ENCODE measurements at places on chromosomes 7 and 10.

- no peak for DNase-seq
Observed at GRCh38 chr7:138564365-138564764, 104.3 kb downstream of the TRIM24 start.

DNA sequence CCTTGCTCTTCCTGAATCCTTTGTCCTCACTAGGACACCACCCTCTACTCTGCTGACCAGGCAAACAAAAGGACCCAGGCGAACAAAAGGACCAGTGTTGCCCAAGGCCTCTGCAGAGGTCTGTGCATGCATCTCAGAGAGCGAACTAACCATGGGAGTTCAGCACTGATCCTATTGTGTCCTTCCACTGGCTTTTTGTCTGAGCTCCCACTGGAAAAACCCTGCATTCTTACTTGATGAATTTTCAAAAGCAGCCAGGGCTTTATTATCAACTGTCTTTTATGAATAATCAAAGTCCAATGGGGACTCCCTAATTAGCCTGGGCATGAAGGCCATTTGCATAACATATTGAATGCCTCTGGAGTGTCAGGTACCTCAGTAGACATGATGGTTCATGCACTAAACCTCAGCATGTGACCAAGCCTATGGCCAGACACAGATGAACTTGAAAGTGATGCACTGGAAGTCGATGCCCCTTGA, 140.6 kb downstream of the KCNMA1 start:
- DNase-seq = no peak

GRCh38 chr7:28498636-28499035, 86.3 kb downstream of the CREB5 start:
- DNase-seq = no peak

DNA sequence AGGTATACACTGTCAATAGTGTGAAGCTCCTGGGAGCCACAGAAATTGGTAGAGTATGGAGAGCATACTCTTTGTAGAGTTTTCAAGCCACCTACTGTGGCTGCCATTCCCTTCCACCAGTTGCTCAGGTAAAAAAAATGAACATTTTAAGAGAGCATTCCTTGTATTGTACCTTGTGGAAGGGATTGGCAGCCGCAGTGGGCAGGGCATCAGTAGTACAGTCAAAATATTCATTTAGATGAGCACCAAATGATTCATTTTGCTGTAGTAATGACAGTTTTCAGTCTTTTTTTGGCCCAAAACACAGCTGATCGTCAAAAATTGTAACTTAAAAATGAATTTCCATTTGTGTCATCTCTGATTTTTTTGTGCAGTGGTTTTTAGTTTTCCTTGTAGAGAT, 304.9 kb downstream of the ATRNL1 start:
- no peak for DNase-seq

- no peak for DNase-seq
Observed at GRCh38 chr7:131328377-131329175, 900 bp downstream of the MKLN1 start.

GRCh38 chr10:79947083-79947415, 1.9 kb downstream of the SFTPD start:
- DNase-seq = no peak

- no peak for DNase-seq
Observed at GRCh38 chr10:124696446-124697392, 47.5 kb downstream of the FAM53B start.

GRCh38 chr7:113338071-113338696, 219.8 kb upstream of the SMIM30 start:
- DNase-seq = no peak

DNA sequence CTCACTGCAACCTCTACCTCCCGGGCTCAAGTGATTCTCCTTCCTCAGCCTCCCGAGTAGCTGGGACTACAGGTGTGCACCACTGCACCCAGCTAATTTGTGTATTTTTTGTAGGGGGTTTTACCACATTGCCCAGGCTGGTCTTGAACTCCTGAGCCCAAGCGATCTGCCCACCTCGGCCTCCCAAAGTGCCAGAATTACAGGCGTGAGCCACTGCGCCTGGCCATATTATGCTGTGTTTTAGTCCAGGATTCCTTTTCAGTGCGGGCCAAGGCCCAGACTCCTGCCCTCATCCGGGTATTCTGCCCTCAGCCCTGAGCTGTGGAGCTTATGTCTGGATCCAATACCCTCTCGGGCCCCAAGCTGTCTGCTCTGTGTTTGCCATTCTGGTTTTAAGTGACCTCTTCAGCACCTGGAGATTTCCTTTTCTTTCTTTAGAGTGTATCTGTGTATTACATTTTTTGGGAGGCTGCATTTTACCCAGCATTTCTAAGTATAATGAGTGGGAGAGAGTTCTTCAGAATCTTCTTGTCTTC, 114.9 kb downstream of the BUB3 start:
- no peak for DNase-seq

- no peak for DNase-seq
Observed at GRCh38 chr10:87635498-87636312, 24.0 kb upstream of the PAPSS2 start.

DNA sequence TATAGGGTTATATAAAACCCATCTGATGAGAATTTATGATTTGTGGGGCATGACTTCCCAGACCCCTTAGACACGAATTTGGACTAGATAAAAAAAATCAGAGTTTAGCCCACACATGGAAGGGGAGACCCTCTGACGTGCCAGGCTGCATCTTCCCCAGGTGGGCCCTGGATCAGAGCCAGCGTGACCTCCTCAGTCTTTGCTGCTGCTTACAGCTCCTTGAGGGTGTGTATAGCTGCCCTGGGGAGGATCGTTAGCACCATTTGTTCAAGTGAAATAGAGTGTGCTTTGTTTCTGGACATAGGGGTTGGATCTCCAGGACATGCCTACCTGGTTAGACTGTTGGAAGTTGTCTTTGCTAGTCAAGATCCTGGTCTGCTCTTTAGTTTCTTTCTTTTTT, 54.2 kb downstream of the DOCK1 start:
- no peak for DNase-seq

GRCh38 chr7:153507885-153508284, 544.3 kb upstream of the DPP6 start:
- no peak for DNase-seq

- DNase-seq = peak; percentile 67
Observed at GRCh38 chr10:77873536-77874380, 52.8 kb downstream of the DLG5 start.

GRCh38 chr10:86755454-86755739, 1.0 kb upstream of the BMPR1A start:
- DNase-seq = no peak

- no peak for DNase-seq
Observed at GRCh38 chr7:135998081-135998480, 20.9 kb upstream of the MTPN start.

DNA sequence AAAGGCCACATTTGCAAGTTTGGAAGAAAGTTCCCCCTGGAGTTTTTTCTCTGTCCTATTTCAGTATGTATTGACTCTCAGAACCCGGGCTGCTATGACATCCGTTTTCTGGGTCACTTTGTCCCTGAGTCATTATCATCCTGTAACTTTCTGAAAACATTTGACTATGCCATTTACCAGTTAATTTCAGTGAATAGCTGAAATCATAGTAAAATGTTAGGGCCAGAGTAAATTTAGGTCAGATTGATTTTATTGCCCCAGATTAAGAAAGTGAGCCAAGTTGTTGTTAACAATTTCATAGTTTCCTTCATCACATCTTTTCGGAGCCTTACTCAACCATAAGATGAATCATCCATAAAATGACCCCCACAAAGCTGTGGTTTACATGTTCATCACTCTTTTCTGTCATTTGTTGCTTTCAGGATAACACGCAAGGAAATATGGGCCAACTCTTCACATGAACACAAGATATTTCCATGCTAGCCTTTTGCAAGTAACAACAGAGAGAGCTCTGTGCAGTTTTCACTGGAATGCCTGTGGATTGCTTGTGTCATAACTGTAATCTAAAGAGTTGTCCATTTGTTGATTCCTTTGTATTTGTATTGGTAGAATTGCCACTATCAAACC, 3.9 kb upstream of the MACC1 start:
- no peak for DNase-seq

DNA sequence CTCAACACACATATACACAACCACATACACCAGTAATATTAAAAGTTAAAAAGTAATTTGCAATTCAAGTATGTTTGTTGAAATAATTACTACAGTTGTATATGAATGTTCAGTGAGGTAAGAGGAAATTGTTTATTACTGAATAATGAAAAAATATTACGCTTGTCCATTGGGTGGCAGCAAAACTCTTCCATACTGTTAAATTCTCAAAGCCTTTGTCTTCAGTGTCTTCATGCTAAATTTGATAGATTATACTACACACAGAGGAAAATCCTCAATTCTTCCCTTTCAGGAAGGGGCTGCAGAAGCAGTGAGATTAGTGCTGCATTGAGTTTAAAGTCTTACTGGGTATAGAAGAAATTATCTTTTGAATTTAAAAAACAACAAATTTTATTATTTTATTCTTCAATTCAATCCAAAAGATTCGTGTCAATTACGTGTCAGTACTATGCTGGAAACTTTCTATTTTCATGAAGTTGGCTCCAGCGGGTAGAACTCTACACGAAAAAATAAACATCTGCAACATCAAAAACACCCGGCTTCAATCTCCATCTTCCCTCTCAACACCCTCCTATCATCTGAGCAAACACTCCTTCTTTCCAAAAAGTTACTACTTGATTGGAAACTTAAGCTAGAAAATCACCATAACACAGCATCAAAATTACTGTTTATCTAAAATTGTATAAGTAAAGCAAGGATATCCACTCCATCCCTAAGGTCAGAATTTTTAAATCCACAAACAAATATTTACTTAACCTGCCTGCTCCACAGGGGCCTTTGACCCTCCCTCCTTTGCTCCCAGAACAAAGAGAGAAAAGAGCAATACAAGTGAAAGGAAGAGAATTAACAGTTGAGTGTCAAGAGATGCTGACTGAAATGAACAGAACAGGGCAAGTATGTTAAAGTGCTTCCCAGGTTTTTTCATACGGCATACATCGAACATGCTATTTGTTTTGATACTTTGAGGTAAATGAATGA, 37.0 kb upstream of the TES start:
- no peak for DNase-seq

- DNase-seq = peak; percentile 77
Observed at GRCh38 chr10:119306514-119306951, 99.2 kb downstream of the GRK5 start.

DNA sequence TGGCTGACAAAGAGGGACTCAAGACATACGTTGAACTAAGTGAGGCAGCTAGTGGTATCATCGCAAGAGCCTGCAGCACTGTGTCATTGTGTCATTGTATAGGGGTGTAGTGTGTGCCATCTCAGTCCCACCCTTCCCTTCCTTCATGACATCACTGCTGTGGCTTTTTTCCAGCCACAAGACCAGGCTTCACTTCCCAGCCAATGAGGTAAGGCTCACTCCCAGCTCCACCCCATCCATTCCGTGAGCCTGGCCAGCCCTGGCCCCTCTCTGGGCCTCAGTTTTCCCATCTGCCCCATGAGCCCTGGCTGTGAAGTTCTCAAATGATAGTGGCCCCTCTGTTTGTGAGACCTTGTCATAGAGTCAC, 134.3 kb upstream of the ZMIZ1 start:
- DNase-seq = no peak

GRCh38 chr7:133863362-133864061, 263.6 kb upstream of the LRGUK start:
- DNase-seq = no peak

DNA sequence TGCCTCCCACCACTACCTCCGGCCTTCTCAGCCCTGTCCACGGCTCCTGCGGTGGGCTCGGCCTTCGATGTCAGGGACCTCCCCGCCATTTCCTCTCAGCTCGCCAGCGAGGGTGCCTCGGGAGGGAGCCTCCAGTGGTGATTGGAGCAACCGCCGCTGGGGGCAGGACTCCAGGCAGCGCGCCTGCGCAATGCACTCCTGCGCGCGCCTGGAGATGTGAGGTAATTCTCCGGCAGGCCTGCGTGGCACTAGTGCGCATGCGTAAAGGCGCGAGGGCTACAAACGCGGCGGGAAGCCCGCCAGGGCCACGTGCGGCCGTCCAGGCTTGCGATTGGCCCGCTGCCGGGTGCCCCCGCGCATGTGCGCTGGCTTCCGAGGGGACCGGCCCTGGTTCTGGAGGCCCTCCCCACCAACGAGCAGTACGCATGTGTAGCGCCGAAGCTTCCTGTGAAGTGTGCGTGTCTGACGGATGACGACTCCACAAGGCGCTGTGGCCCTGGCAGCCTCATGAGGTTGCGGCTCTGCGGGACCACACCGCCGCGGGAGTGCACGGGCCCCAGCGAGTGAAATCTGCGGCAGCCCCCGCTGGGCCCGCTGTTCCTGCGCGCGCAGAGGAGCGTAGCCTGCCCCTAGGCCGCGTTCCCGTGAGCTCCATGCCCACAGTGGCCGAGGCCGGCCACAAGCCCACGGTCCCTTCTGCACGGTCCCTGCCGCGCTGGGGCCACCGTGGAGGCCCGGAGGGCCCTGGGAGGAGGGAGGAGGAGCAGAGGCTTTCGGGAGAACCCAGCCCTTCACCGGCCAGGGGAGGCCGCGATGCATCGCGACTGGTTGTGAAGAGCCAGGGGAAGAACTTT, at the start of gene SYCE1:
SYCE1 (minus strand) TSS at position 143 of the 854 bp plus-strand sequence; CDS start at position 89, 54 bp downstream.
- DNase-seq = no peak

GRCh38 chr7:90492250-90492649, 22.8 kb downstream of the PTTG1IP2 start:
- no peak for DNase-seq

DNA sequence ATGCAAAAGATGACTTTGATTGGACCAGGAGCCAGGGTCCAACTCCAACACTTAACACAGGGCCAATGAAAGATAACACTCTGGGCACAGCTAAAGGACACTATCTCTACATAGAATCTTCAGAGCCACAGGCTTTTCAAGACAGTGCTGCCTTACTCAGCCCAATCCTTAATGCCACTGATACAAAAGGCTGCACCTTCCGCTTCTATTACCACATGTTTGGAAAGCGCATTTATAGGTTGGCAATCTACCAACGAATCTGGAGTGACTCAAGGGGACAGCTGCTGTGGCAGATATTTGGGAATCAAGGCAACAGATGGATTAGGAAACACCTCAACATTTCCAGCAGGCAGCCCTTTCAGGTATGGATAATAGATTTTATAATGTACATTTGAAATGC, 160.7 kb downstream of the MALRD1 start:
- no peak for DNase-seq

DNA sequence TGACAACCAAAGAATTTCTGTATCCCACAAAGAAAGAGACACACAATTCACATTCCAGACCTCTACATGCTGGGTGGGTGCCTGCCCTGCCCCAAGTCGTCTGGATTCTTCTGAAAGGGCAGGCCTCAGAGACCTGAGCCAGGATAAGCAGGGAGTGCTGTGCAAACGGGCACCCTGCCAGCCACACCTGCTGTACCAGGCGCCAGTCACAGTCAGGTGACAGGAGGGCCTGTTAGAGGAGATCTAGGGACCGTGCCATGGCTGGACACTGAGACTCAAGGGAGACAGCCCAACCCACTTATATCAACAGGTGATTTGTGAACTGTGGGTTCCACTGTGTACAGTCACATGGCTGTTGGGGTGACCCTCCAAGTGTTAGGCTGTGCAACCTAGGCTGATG, 103.1 kb upstream of the AFAP1L2 start:
- DNase-seq = no peak

GRCh38 chr7:22094413-22095342, 149.0 kb upstream of the CDCA7L start:
- no peak for DNase-seq

Data from naive thymus-derived CD8-positive, alpha-beta T cell (primary cell).